ENCODE measurements at places on chromosomes 12 and 14.

DNA sequence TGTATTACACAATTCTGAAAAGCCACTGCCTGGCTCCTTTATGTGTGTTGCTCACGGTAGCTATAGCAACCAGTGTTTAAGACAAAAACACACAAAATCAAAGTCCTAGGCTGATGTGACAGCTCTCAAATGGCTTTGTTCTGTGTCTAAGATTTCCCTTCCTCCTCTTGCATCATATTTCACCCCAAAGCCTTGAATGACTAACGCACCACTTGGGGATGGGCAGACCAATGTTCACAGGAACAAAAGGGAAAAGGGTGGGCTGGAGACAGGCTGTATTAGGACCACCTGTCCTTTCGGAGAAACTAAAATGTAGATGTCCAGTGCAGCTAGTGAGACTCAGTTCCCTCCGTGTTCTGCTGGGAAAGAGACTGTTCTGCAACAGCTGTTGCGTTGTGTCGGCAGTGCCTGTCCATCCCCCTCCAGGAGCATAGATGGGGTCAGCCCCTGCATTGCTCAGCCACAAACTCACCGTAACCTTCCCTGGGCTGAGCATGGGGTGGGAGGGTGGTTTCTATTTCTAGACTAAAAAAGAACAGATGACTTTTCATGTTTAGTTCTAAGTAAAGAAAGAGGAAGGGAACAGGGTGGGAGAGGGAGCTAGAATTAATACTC is 26.8 kb upstream of the DAAM1 start:
- peak; percentile 28 for DNase-seq

- DNase-seq, result peak; percentile 56
Measured at GRCh38 chr12:106780010-106780631, 5.6 kb downstream of the RIC8B start.

- DNase-seq, result no peak
Measured at GRCh38 chr12:47414511-47414910, 291.3 kb downstream of the RPAP3 start.

- DNase-seq, result no peak
Measured at GRCh38 chr12:26402648-26403047, 207.3 kb downstream of the SSPN start.

GRCh38 chr12:120474616-120474960 is 5.0 kb upstream of the SRSF9 start:
- DNase-seq, result peak; percentile 28

DNA sequence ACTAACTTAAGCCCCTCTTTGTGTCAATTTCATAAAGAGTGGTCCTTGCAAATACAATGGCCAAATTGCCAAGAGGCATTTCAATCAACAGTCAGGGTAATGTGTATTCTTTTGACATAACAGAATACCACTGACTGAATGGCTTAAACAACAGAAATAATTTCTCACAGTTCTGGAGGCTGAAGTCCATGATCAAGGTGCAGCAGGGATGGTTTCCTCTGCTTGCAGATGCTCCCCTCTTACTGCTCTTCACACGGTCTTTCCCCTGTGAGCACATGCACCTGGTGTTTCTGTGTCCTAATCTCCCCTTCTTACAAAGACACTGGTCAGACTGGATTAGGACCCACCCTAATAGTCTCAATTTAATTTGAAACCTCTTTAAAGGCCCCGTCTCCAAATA is 31.9 kb downstream of the FGFR1OP2 start:
- no peak for DNase-seq

DNA sequence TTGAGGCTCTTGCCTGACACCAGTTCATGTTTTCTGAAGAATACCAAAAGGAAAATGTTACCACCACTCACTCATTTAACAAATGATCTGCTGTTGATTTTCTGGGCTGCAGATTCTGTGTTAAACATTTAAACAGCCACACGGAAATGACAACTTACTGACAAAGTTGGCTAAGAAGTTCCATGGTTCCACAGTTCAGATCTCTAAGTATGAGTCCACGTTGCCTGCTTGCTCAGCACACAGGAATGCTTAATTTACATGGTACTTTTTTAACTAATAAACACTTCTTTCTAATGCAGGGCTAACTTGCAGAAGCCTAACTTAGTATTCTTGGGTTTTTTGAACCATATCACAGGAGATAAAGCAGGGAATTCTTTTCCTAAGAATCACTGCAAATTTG is 34.7 kb downstream of the PTGER2 start:
- DNase-seq, result peak; percentile 35

DNA sequence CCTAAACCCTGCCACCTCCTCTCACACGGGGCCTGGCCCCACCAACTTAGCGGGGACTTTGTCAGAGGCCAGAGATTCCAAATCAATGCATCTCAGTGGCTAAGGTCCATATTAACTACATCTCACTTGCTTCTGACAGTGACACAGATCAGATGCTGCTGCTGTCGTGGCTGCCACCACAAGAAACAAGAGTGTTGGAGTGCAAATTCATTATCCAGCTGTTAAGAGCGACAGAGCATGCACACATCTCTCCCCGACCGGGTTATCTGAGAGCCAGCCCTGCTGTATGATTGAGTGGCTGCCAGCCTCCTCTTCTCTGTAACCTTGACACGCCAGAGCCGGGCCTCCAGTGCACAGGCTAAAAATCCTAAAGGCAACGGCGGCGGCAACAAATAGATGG is 40.2 kb downstream of the SPRING1 start:
- DNase-seq, result no peak

- no peak for DNase-seq
Measured at GRCh38 chr12:31582155-31582554, 8.8 kb downstream of the DENND5B start.

GRCh38 chr14:104752423-104752734 is 568 bp upstream of the SIVA1 start:
- DNase-seq, result no peak

GRCh38 chr12:125287155-125287847 is 222.1 kb downstream of the AACS start:
- no peak for DNase-seq

Data from COLO829 (cell line).